NB4 (cell line): ENCODE measurements at places on chromosomes 5 and 9.

DNA sequence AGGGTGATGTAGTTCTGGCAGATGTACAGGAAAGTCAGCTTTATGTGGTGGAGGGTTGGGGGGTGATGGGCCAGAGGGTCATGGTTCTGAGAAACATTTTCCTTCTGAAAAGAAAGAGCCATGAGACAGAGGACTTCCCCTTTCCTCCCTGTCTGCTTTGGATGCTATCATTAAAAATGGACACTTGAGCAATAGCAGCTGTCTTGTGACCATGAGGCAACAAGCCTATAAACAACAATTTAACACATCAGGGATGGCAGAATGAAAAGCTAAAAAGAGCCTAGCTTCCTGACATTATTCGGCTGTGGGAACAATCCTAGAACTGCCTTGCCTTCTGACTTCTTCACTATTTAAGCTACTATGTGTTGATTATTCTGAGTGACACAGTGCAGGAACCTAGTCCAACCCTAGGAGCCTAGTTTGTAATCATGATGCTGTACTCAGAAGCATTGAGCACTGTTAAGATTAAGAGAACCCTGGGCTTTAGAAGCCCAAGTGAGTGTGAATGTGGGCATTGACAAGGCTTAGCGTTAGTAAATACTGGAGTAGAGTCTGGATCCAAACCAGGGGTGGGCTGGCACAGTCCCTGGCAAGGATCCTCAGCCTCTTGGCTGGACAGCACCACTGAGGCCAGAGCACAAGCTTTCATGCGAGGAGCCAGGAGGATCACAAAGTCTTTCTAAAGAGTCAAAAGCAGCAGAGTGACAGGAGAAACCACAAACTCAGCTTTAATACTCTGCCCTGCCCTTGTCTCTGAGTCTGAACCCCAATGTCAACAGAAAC lies 178.5 kb upstream of the EGFLAM start:
- no peak for DNase-seq

- no peak for DNase-seq
Measured at GRCh38 chr9:112601636-112602035, 115.0 kb downstream of the KIAA1958 start.

GRCh38 chr5:172156541-172156994 lies 31.5 kb downstream of the STK10 start:
- DNase-seq = no peak

GRCh38 chr5:99030906-99031440 lies 102.2 kb upstream of the CHD1 start:
- DNase-seq = no peak

GRCh38 chr9:136854842-136855460 lies 2.8 kb downstream of the MAMDC4 start:
- DNase-seq = no peak

- no peak for DNase-seq
Measured at GRCh38 chr9:114086009-114086408, 7.9 kb upstream of the AMBP start.

DNA sequence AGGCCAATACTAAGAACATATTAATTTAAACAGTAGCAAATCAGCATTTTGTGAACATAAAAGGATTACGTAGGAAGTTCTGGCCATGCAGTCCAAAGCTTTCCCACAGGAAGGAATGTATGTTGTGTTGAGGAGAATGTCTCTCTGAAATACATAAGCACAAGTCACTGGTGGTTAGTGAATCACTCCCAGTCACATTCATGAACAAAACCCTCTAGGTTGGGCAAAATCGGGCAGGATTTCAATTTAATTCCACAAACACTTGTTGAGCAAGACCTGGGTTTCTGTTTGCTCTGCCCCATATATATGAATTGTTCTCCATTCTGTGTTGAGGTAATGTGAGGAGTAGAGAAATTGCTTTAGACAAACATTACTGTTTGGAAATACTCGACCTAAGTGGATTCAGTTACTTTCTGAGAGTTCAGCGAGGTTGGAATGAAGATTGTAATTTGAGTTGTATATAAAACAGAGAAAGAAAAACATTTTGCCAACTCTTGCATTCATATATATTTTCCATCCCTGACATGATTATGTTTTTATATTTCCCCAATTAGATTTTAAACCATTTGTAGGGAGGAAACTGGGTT lies 127.6 kb upstream of the RPS23 start:
- DNase-seq = peak; percentile 18

- no peak for DNase-seq
Measured at GRCh38 chr5:52334367-52334766, 453.3 kb upstream of the ITGA1 start.

GRCh38 chr5:41032973-41033372 lies 38.2 kb downstream of the MROH2B start:
- DNase-seq = no peak

- DNase-seq = no peak
Measured at GRCh38 chr9:6641961-6642360, 3.6 kb downstream of the GLDC start.

- no peak for DNase-seq
Measured at GRCh38 chr9:116365056-116365471, 211.5 kb downstream of the PAPPA start.

GRCh38 chr5:51172903-51173626 lies 210.2 kb upstream of the ISL1 start:
- DNase-seq = no peak

DNA sequence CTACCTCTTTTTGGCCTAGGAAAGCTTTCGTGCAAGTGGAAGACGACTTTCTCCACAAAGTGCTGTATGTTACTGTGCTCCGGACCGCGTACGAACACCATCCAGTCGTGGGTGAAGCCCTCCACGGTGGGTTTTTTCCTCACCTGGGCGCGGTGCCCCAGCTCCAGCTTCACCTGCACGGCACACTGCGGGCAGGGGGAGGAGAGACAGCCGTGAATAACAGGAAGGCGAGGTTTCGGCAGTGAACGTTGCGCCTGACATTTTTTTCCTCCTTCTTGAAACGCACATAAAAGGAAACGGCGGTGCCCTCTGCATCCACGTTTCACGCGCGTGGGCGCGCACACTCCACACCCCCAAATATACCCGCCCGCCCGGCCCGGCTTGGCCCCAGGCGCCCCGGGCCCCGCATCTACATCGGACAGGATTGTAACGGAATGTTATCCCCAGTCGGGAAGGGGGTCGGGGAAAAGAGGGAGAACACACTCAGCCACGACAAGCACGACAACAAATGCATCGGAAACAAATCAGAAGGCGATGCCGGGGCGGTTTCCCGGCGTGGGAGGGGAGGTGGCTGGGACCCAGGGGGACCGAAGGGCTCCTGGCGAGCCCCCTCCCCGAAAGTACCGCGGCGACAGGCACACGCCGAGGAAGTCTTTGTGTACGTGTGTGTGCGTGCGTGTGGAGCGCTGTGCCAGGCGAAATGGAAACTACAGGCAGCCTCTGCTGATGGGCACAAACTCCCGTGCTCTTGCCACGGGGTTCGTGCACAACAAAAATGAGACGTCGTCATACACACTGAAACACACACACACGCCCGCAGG lies 1.4 kb downstream of the MLLT3 start:
- DNase-seq = peak; percentile 64

DNA sequence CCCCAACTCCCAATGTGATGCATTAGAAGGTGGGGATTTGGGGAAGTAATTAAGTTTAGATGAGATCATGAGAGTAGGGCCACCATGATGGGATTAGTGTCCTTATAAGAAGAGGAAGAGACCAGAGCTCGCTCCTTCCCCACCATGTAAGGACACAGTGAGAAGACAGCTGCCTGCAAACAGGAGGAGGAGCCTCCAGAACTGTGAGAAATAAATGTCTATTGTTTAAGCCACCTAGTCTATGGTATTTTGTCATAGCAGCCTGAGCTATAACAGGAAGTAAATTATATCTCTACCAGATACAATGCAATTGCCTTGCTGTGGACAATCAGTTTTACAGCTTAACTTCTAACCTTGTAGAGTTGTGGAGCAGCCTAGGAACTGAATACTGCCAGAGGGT lies 58.0 kb downstream of the ANKRD33B start:
- peak; percentile 83 for DNase-seq

- no peak for DNase-seq
Measured at GRCh38 chr9:78909566-78909965, 612.6 kb downstream of the PSAT1 start.

DNA sequence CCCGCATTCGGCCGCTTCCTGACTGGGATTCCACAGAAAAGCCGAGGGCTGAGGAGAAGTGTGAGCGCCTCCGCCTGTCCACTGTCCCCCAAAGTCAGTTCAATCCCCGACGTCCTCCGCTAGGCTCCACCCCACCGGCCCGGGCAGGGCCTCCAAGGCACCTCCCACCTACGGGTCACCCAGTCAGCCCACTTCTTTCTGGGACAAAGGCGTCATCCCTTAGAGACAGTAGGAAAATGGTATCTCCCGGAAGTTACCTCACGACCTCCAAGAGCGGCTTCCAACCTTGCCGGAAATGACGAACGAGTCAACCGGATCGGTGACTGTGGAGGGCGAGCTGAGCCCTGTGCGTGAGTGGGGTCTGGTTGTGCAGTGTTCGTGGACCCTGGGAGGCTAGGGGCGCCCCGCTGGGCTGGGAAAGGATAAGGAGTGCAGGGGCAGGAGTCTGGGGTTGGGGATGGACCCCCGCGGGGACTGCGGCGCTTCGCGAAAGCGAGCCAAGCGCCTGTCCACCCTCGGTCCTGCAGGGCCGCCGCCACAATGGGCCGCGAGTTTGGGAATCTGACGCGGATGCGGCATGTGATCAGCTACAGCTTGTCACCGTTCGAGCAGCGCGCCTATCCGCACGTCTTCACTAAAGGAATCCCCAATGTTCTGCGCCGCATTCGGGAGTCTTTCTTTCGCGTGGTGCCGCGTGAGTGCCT lies at the start of the genes GDF9 and UQCRQ:
Gene GDF9, minus strand, starts transcription at position 128 of the 704 bp plus-strand sequence. CDS start 1,936 bp downstream, outside the sequence.
Gene UQCRQ, plus strand, starts transcription at position 301 of the 704 bp plus-strand sequence. Its CDS starts 240 bp downstream, at position 541.
- peak; percentile 99 for DNase-seq

GRCh38 chr5:40333459-40334241 lies 346.1 kb upstream of the PTGER4 start:
- DNase-seq = no peak

DNA sequence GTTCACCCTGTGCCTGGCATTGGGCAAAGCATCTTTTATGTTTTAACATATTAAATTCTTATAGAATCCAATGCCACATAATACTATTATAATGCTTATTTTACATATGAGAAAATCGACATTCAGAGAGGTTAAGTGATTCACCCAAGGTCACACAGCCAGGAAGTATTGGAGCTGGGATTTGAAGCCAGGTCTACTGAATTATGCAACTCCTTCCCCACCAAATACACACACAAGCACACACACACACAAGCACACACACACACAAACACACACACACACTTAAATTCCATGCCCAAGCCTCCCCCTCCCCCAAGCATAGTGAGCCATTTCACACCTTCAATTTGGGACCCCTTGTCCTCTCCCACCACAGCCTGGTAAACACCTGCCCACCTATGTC lies 37.4 kb downstream of the UBE2QL1 start:
- DNase-seq = no peak

DNA sequence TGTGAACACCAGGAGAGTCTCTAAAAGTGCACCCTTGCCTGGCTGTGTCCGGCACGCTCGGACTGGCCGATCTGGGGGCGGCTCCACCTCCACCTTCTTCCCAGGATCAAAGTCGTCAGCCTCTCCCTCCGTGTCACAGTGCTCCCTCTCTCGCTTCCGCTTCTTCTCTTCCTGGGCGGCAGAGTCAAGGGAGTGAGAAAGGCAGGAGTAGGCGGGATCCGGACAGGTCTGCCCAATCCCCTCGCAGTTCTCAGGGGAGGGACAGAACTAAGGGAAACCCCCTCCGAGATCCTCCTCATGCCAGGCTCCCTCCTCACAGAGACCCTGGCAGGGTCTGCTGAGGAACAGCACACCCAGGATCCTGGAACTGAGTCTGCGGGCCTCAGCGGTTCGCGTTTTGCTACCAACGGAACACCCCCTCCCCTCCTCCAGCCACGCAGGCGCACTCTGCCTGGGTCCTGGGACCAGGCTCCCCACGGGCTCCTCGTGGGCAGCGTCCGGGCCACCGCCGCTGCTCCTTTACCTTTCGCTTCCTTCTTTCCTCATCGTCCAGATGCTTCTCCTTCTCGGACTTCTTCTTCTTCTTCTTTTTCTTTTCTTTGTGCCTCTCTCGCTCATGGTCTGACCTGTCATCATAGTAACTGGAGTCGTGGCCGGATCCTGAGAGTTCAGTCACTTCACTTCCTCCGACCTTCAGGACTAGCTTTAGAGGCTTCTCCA lies 1.3 kb downstream of the BRD9 start:
- peak; percentile 45 for DNase-seq

GRCh38 chr9:128625391-128626146 lies 31.1 kb downstream of the DYNC2I2 start:
- no peak for DNase-seq

GRCh38 chr9:115445655-115446054 lies 327.7 kb upstream of the TNC start:
- DNase-seq = no peak

- no peak for DNase-seq
Measured at GRCh38 chr9:113598451-113598850, 134.9 kb downstream of the RGS3 start.

- DNase-seq = no peak
Measured at GRCh38 chr5:160036243-160036642, 27.3 kb downstream of the TTC1 start.

DNA sequence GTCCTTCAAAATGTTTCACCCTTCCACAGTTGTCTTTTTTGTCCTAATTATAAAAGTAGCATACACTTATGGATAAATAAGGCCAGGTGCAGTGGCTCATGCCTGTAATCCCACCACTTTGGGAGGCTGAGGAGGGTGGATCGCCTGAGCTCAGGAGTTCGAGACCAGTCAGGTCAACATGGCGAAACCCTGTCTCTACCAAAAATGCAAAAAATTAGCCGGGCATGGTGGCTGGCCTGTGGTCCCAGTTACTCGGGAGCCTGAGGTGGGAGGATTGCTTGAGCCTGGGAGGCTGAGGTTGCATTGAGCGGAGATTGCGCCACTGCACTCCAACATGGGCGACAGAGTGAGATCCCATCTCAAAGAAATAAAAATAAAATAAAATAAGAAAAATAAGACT lies 1.6 kb downstream of the C5orf52 start:
- no peak for DNase-seq

DNA sequence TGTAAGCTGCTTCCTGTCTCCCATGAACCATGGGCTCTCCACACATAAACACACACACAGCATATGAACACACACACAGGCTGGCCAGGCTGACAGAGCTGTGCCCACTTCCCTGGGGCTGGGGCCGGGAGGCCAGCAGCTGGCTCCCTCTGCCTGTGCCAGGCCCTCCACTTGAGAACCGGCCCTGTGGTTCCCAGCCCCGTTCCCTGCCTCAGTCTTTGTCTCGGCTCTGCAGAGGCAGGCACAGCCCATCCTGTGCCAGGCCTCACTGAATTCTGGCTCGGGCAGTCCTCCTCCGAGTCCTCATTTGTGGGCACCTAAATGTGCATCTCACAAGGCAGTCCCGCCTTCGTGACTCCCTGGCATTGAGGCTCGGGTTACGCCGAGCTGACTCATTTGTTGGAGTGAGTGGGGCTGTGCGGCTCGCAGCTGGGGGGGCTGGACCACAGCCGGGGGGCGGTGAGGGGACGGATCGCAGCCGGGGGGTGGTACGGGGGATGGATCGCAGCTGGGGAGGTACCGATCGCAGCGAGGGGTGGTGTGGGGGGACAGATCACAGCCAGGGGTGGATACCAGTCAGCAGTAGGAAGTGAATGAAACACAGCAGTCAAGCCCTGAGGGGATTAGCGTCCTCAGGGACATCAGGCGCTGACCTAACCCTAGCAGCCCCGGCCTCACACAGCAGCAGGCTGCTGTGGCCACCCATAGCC lies 72.3 kb downstream of the PSMB7 start:
- peak; percentile 94 for DNase-seq
